ENCODE measurements at places on chromosomes 13 and 19. TPM values are rescaled to one million over a fixed set of nuclear protein-coding genes. Genes with fewer than 3 reads are reported as not detected.

Gene TUBA3C
- 0.72 TPM for total RNA-seq

Gene MIA
- total RNA-seq: 234 TPM

Gene OR7A5
- total RNA-seq: 0.79 TPM

Gene ZNF575
- total RNA-seq: not detected

Gene SLC25A41
- total RNA-seq: not detected

Gene PLK5
- not detected for total RNA-seq

Gene DMPK
- total RNA-seq: 5.1 TPM

Gene GAPDHS
- total RNA-seq: 3.2 TPM

Gene IZUMO1
- not detected for total RNA-seq

Gene TMEM150B
- total RNA-seq: not detected

Gene ATP12A
- total RNA-seq: 0.72 TPM

Gene FAM83E
- 0.34 TPM for total RNA-seq

Gene WDR62
- 2.7 TPM for total RNA-seq

Gene ZNF433
- total RNA-seq: 2.3 TPM

Gene CYP2A6
- not detected for total RNA-seq

Gene PDE4A
- 2.5 TPM for total RNA-seq

Gene RXFP2
- not detected for total RNA-seq

Gene CYP2S1
- not detected for total RNA-seq

Gene ZNF578
- 0.43 TPM for total RNA-seq

Gene CCL25
- total RNA-seq: not detected

Gene FOXO1
- 5.0 TPM for total RNA-seq

Gene SIPA1L3
- 4.9 TPM for total RNA-seq

Gene ADGRE3
- total RNA-seq: not detected

Gene SULT2B1
- 0.34 TPM for total RNA-seq
